Endothelial cell of umbilical vein (primary cell): ENCODE measurements at places on chromosomes 12 and 14. TPM values are rescaled to one million over a fixed set of nuclear protein-coding genes. Genes with fewer than 3 reads are reported as not detected.

GRCh38 chr12:69464428-69464827 is 5.8 kb upstream of the FRS2 start:
- DNase-seq: no peak

GRCh38 chr14:88044776-88045446 is 40.0 kb downstream of the GPR65 start:
- no peak for DNase-seq

DNA sequence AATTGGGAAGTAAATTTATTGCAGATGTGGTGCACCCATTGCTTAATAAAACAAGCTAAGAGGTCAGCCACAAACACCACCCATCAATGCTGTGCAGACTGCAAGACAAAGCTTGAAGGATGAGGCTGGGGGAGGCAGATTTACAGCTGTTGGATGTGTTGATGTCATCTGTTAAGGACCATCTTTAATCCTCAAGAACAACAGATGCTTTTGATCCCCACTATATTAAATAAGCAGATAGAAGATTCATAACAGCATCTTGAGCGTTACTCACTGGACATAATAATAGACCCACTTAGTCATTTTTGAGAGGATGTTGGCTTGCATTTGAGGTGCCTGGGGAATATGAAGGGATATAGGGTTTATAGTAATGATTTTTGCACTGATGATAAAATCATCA is 58.8 kb downstream of the GPR68 start:
- no peak for DNase-seq

BEGAIN gene
- polyA plus RNA-seq: 0.14 TPM in 1 of 2 replicates, not detected in the other

ETFBKMT gene
- 1.2 and 1.4 TPM in 2 replicates for polyA plus RNA-seq

DNA sequence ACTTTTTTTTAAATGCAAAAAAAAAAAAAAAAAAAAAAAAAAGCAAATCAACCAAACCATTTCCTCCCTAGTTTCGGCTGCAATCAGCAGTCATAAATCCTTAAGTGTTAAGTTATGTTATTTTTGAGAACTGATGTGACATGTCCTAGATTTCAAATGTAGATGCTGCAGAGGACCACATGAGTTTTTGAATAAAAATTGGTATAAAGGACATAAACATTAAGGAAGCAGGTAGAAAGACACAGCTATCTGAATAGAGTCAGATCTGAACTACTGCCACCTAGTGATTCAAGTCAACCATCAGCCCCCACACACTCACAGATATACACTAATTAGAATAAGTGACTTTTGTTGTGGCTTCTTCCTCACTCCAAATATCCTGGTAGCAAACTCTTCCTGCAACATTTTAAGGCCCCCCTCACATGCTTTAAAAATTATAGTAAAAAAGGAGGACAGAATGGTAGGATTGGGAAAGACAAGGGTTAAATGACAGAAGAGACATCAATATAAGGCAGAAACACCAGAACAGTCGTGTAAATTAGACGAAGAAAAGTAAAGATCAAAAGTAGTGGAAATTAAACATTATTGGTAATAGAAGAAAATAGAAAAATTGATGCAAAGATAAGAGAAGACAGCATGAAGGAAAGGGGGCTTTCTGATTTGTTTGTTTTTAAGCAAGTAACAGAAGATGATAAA is 394.5 kb upstream of the ATP2B1 start:
- DNase-seq: peak; percentile 63

DNA sequence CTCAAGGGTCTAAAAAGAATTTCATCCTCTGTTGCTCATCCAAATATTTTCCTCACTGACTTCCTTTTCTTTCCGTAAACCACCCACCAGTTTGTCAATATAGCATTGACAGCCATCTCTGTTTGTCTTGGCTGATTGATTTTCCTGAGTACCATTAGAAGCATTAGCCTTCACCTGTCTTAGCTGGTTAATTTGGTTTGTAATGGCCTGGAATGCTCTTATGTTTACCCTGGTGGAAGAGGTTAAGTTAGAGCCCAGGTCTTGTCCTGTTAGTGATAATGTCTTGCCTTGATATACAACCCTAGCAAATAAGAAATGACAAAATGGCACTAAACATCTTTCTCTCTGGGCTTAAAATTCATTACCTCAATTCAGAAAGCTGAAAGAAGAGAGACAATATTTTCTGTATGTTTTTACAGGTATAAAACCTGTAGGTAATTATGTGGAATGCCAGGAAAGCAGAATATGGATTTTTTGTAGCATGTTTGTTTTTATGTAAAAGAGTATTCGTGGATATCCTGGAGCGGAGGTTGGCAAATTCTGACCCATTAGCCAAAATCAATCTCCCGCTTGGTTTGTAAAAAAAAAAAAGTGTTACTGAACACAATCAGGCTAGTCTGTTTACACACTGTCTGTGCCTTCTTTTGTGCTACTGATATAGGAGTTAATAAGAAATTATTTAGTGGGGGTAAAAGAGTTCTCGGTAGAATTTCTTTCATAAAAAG is 224.4 kb upstream of the DAAM1 start:
- DNase-seq: no peak

BDKRB2 gene
- 0.08 and 0.22 TPM in 2 replicates for polyA plus RNA-seq

GRCh38 chr14:38419579-38419978 is 163.7 kb upstream of the CLEC14A start:
- peak; percentile 74 for DNase-seq

DLGAP5 gene
- 5.4 and 8.3 TPM in 2 replicates for polyA plus RNA-seq

- no peak for DNase-seq
These were observed 12.4 kb downstream of the OAS3 start for GRCh38 chr12:112950701-112951100.

RNASE1 gene
- 909 and 1,090 TPM in 2 replicates for polyA plus RNA-seq

DNA sequence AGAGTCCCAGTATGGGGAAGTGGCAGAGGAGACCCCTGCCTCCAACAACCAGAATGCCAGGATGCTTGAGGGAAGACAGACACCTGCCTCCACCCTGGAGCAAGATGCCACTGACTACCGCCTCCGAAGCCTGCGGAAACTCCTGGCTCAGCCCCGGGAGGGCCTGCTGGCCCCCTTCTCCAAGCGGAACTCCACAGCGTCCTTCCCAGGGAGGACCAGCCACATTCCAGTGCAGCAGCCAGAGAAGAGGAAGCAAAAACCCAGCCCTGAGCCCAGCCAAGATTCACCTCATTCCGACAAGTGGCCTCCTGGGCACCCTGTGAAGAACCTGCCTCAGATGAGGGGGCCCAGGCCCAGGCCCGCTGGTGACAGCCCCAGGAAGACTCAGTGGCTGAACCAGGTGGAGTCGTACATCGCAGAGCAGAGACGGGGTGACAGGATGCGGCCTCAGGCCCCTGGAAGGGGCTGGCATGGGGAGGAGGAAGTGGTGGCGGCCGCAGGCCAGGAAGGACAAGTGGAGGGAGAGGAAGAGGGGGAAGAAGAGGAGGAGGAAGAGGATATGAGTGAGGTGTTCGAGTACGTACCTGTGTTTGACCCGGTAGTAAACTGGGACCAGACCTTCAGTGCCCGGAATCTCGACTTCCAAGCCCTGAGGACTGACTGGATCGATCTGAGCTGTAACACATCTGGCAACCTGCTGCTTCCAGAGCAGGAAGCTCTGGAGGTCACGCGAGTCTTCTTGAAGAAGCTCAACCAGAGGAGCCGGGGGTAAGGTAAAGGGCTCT is 93.7 kb downstream of the B4GALNT3 start:
- DNase-seq: no peak

CCDC177 gene
- not detected in 2 replicates for polyA plus RNA-seq

GRCh38 chr14:33026850-33027430 is 88.3 kb downstream of the NPAS3 start:
- no peak for DNase-seq
